ENCODE measurements at places on chromosomes 7 and 10.

DNA sequence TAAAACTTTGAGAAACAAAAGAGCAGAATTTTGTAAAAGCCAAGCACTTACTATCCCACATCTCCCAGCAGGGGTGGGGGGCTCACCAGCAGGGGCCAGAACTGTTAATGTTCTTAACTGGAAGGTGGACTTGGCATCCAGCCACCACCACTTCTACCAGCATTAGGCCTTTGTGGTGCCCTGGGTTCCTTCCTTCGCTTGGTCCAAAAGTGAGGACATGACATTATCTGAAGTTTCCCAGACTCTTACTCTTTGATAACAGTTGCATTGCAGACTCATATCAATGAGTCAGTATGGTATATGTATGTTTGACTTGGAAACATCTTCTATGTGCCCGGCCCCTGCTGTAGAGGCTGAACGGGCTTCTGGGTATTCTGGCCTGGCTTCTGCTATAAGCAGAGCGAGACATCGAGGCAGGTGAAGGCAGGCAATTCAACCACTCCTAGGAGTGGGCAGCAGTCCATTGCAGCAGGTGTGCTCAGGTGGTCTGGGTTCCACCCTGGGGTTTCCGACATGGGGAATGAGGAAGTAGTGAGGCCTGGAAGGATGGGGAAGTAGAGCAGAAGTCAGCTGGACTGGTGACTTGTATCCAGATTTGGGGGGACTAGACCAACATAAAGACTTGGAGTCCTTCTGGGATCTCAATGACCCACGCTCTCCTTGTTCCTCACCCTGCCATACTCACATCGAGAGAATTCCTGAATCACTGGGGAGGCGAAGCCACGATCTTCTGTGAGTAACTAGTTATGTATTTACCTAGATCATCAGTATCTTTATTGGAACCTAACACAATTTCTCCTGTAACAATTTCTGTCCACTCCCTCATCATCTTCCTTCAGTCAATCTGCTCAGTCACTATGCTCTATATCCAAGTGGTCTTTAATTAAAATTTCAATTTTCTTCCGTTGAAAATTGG is 4.1 kb downstream of the ZNF777 start:
- no peak for DNase-seq

- no peak for DNase-seq
Measured at GRCh38 chr10:43857206-43857930, 208.7 kb upstream of the ZNF32 start.

DNA sequence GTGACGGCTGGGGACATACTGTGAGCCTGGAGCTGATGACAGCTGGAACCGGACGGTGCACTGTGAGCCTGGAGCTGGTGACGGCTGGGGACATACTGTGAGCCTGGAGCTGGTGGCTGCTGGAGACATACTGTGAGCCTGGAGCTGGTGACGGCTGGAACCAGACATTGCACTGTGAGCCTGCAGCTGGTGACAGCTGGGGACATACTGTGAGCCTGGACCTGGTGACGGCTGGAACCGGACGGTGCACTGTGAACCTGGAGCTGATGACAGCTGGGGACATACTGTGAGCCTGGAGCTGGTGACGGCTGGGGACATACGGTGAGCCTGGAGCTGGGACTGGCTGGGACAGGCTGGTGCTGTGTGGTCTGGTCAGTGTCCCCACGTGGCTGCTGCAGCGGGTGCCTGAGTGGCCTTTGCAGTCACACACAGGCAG is 47.9 kb downstream of the PTPRN2 start:
- no peak for DNase-seq

- no peak for DNase-seq
Measured at GRCh38 chr7:1386623-1387220, 72.5 kb downstream of the MICALL2 start.

DNA sequence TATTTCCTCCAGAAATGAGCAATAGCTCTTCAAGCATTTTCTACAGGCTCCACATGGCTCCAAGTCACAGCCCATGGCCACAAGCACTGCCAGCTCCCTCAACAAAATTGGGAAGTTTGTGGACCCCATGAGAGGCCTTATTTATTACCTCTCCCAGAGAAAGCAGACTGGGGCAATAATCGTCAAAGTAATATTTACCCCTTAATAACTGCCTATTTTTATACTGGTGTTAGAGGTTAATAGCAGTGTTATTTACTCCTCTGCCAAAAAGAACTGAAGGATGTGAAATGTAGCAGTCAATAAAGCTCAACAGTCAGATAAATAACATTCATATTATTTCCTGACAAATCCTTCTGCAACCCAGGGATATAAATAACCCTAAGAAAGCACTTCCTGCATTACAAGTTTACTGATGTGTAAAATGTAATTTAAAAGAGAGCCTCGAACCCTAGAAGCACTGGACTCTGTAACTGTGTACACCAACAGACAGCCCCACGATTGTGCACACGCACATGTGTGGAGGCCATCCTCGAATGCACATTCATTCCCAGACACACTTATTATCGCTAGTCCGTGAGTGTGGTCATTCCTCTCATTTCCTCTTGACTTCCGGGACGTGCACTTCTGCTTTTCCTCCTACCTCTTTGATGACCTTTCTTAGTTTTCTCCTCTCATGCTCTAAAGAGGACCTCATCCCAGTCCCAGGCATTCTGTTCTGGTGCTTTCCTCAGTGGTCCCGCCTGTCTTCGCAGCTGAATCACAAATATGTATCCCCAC is 157.4 kb downstream of the EVX1 start:
- DNase-seq = no peak

DNA sequence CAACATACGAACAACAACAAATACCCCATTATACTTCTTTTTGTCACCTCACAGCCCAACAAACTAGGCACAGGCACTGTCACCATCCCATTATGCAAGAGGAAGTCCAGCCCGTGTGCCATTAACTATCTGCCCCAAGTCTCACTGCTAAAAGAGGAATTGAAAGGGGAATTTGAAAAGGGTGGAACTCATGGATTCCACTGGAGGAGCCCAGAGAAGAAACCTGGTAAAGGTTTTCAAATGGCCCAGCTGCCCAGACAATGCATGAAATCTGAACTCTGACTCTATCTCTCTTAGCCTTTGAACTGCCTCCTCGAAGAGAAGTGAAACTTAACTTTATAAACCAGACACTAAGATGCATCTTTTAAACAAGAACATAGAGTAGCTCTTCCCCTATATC is 130.0 kb downstream of the PLXNA4 start:
- DNase-seq = no peak

GRCh38 chr7:55486991-55487390 is 85.3 kb downstream of the VOPP1 start:
- no peak for DNase-seq

- DNase-seq = no peak
Measured at GRCh38 chr7:90769036-90769435, 172.9 kb downstream of the CDK14 start.

DNA sequence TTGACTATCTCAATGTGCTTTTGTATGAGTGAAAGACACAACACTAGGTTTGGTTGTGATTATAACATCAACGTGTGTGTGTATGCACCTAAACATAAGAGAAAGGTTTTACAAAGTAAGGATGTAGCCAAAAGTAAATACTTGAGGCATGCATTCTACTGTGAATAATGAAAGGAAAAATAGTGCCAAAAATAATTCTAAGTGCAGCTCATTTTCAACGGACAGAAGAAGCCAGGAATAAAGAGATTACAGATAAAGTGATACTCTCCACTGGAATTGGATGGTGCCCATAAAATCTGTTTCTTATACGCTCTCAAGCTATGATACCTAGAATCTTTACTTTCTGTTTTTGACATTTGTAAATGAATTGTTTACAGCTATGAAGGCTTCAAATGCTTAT is 135.0 kb upstream of the TMEM72 start:
- DNase-seq = no peak

DNA sequence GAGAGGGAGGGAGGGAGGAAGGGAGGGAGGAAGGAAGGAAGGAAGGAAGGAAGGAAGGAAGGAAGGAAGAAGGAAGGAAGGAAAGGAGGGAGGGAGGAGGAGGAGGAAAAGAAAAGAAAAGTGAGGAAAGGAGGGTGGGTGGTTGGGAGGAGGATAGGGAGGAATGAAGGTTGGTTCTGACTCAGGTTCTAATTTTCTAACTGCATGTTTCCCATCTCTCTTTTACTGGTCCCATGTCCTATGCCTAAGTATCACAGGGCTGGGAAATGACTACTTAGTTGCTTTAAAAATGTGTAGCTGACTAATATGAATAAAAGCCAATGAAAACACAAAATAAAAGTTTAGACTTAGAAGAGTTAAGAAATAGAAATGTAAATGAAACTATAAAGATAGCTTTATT is 890.9 kb upstream of the POT1 start:
- no peak for DNase-seq

GRCh38 chr10:100792574-100792973 is 47.2 kb downstream of the PAX2 start:
- DNase-seq = no peak

- no peak for DNase-seq
Measured at GRCh38 chr10:71854031-71854430, 3.0 kb upstream of the PSAP start.

DNA sequence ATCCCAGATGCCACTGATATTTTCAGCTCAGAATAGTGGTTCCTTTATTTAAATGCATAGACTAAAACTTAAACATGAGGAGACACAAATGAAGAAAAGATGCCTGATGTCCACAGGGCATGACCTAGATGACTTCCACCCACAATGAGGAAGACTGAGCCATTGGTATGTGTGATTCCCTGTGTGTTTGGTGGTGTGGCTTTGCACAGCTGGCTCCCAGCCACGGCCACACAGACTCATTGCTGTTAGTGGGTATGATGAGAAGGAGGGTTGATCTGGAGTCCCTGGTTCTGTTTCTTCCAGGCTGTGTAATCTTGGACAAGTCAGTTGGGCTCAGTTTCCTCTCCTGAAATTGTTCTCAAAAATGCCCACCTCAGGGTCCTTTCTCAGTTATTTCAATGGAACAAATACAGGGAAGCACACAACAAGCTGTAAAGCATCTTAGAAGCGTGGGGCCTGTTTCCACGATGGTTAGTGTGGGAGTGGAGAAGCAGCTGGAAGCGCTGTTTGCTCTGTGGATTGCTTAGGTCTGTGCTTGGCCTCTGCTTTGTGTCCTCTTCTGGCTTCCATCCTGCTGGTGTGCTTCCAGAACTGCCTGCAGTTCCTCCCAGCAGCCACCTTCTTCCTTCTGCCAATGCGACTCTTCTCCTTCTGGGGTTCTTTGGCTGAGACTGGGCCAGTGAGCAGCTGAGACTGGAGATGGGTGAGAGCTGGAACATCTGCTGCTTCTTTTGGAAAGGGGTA is 303.7 kb downstream of the BMPER start:
- no peak for DNase-seq

DNA sequence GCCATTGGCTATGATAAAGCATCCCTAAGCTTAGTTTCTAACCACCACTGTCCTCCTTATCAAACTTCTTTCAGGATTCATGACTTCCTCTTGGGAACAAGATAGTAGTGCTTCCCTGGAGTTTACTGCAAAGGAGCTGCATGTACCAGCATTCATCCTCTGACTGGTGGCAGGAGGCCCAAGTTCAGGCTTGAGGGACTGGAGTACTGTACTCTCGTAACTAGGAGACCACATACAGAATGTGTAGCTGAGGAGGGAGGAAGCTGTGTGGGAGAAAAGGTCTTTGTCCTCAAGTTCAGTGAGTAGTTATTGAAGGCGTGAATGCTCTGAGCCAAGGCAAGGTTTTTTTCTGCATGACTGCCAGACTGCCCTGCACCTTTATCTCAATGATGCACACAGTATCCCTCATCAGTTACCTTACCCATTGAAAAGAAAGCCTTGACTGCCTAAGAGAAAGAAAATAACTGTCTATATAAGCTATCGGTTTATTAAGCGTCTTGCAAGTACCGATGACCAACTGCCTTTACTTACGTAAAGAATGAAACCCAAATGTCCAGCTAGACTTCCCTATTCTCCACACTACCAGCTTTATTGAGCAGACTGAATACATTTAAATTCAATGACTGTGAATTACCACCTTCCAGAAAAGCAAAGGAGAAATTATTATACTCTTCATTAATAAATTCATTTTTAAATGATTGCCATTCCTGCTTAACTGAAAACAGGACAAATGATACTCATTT is 12.8 kb downstream of the SCRN1 start:
- no peak for DNase-seq

DNA sequence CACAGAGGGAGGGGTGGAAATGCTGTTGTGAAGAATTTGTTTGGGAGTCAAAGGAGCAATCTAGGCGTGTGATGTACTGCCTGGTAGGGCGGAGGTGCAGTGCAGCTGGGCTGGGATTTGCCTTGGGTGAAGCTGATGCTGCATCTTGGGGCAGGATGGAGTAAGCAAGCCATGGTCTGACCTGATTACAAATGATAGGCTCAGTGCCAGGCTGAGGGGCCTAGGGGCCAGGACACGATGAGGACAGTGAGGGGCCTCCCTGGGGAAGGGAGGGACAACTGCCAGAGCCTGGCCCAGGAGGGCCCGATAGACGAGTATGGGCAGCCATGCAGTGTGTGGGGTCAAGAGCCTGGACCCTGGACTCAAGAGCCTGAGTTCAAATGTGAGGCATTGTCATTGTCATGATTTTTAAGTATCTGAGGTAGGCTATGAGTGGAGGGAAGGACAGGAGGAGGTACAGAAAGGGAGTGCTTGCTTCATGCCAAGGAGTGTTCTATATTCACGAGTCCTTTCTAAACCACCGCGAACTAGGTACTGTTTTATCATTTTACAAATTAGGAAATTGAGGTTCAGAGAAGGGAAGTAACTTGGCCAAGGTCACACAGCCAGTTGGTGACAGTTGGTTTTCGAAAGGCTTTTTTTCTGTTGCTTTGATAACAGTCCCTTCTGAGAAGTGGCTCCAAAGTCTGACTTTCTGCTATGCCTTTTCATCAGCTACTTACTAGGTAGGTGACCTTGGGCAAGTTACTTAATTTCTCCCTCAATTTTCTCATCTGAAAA is 29.7 kb downstream of the HIF1AN start:
- no peak for DNase-seq

DNA sequence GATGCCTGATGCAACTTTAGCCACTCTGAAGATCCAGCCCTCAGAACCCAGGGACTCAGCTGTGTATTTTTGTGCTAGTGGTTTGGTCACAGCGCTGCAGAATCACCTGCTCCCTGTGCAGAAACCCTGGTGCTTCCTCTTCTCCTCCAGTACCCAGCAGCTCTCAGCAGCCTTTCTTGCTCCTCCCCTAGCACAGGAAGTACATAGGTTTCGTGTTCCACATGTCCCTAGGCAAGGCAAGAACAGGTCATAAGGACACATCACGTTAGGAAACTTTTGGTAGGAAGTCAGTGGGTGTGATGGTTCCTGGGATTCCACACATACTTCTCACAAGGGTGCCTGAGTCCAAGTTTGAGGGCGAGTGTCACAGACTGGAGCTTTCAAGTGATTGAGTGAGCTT is 167.9 kb upstream of the PRSS1 start:
- no peak for DNase-seq
